Esophagus mucosa (tissue), 1 donor: ENCODE measurements at places on chromosomes 6 and 20. TPM values are rescaled to one million over a fixed set of nuclear protein-coding genes. Genes with fewer than 3 reads are reported as not detected.

DNA sequence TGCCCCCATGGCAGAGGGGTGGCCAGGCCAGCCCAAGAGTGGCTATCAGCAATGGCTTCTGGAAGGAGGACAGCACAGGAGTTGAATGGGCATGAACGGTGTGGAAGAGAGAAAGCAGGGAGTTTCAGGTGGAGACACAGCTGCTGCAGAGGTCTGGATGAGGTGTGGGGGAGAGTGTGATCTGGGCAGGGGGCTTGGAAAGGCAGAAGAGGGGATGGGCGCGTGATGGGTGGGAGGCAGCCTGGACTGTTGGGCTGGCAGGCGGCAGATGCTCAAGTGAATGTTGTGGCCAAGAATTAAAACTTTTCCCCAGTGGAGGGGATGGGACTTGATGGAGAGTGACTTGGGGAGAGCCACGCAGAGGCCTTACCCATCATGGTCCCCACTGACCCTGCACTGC, 46.5 kb downstream of the TOX2 start:
- no peak for ATAC-seq

DNA sequence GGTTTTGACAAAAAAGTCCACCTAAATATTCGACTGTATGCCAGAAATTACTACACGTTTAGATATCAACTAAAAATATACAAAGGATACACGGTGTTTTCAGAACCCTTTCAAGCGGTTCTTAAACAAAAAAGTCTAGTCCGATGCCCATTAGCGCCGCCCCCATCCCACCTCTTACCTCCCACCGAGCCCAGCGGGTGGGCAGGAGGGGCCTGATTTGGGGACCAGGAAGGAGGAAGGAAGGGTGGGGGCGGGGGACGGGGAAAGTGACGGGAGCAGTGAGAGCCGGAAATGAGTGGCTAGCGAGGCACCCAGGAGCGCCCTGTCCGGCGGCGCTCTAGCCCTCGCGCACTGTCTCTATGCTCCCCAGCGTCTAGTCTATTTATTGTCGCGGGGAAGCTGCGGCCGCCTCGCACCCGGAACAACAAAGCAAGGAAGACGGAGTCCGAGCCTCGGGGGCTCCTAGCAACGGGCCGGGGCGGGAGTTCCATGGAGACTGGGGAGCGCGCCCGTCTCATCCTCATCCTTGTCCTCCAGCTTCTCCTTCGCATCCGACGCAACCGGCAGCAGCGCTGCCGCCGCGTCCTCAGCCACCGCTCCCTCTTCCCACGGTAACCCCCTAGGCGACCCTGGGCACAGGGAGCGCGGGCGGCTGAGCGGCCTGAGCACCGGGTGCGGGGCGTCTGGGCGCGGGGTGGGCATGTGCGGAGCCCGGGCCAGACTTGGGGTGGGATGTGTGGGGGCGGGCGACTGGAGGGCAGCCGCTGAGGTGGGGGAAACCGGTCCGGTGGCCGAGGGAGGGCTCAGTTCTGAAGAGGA, at the start of gene TBPL1:
Gene TBPL1 (plus strand): TSS at position 410 of the 819 bp plus-strand sequence. CDS start 26,902 bp downstream, outside the sequence.
- peak; percentile 97 for ATAC-seq

DNA sequence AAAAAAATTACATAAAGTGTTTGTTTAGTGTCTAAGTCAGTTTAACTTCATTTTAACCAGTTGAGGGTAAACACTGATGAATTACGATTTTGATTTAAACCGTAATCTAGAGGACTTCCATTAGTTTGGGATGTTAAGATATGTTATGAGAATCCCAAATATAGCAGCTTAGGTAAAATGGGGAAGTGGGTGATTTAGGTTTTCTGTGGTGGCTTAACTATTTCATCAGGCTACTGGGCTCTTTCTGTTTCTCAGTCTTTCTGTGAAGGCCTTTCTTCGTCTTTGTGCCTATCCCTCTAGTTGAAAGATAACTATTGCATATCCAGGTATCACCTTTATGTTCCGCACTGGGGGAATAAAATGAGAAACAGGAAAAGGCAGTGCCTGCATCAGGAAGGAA, 27.9 kb downstream of the CENPW start:
- no peak for ATAC-seq

Gene MDFI
- total RNA-seq = 47.1 TPM

Gene CCM2L
- total RNA-seq = 1.2 TPM

Gene SNX21
- 7.1 TPM for total RNA-seq

GRCh38 chr6:47690791-47691190, 7.6 kb upstream of the ADGRF4 start:
- no peak for ATAC-seq

Gene CALHM6
- total RNA-seq = 0.20 TPM

DNA sequence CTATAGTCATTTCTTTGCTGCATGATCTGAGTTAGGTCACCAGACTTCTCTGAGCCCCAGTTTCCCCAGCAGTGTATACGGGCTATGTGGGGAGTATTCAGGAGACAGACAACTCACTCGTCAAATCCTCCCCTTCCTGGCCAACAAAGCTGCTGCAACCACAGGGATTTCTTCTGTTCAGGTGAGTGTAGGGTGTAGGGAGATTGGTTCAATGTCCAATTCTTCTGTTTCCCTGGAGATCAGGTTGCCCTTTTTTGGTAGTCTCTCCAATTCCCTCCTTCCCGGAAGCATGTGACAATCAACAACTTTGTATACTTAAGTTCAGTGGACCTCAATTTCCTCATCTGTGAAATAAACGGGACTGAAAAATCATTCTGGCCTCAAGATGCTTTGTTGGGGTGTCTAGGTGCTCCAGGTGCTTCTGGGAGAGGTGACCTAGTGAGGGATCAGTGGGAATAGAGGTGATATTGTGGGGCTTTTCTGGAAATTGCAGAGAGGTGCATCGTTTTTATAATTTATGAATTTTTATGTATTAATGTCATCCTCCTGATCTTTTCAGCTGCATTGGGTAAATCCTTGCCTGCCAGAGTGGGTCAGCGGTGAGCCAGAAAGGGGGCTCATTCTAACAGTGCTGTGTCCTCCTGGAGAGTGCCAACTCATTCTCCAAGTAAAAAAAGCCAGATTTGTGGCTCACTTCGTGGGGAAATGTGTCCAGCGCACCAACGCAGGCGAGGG, 594 bp upstream of the CDKN1A start:
- no peak for ATAC-seq

GRCh38 chr6:159163901-159164370, 5.3 kb upstream of the FNDC1 start:
- ATAC-seq = no peak

- ATAC-seq = peak; percentile 53
Observed at GRCh38 chr20:36541227-36541767, at the start of gene MYL9. Gene MYL9, plus strand, starts transcription at chr20:36541519. Its CDS starts 3,366 bp downstream, at chr20:36544885.

GRCh38 chr6:167275001-167275400, 16.1 kb upstream of the UNC93A start:
- peak; percentile 87 for ATAC-seq

- ATAC-seq = no peak
Observed at GRCh38 chr6:88775866-88776571, 187.4 kb downstream of the RNGTT start.

GRCh38 chr6:101760843-101761621, 367.5 kb downstream of the GRIK2 start:
- ATAC-seq = no peak

GRCh38 chr6:137589067-137589848, 95.1 kb upstream of the OLIG3 start:
- peak; percentile 98 for ATAC-seq

GRCh38 chr20:47300071-47300470, 56.4 kb downstream of the ZMYND8 start:
- ATAC-seq = no peak

GRCh38 chr20:5720696-5721095, 29.5 kb upstream of the SHLD1 start:
- ATAC-seq = no peak

- no peak for ATAC-seq
Observed at GRCh38 chr6:126914172-126914571, 204.3 kb upstream of the RSPO3 start.

GRCh38 chr6:167714152-167714551, 112.6 kb upstream of the AFDN start:
- no peak for ATAC-seq

GRCh38 chr20:34715384-34715783, 11.2 kb downstream of the TP53INP2 start:
- peak; percentile 52 for ATAC-seq

GRCh38 chr20:19412254-19412653, 199.8 kb downstream of the SLC24A3 start:
- ATAC-seq = no peak

Gene TTK
- 11.0 TPM for total RNA-seq

Gene RAET1G
- 24.7 TPM for total RNA-seq

DNA sequence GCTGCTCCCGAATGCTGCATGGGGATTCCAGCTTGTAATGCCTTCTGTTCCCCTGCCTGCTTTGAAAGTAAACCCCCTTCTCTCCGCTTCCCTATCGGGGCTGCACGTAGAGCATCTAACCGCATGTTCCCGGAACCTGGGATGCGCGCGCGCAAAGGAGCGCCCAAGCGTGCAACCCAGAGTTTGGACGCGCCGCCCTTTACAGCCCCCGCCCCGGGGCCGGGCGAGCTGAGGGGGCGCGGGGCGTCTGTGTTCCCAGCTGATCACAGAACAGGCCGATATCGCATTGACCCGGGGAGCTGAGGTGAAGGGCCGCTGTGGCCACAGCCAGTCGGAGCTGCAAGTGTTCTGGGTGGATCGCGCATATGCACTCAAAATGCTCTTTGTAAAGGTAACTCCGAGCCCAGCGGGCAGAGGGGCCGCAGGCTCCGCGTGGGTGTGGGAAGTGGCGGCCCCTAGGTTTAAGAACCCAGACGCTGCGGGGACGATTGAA, 1.4 kb downstream of the LAMP5 start:
- ATAC-seq = no peak

Gene RSPO3
- 1.4 TPM for total RNA-seq

Gene GPR6
- total RNA-seq = not detected

DNA sequence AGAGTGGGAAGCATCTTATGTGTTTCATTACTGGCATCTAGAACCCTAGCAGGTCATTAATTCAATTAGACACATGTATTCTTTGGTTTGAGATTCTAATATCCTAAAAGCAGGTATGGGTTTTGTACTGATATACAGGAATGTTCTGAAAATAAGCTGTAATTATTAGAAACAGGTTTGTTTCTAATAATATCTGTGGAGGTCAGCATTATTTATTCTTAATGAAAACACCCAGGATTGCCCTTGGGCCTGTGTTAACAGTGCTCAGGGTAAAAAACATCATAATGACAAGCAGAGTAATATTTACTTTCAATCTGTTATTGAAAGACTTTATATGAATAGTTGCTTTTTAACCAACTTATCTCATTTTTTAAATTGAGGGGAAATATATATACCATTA, 8.0 kb upstream of the TULP4 start:
- ATAC-seq = no peak

Gene RPS6KA2
- total RNA-seq = 17.1 TPM

DNA sequence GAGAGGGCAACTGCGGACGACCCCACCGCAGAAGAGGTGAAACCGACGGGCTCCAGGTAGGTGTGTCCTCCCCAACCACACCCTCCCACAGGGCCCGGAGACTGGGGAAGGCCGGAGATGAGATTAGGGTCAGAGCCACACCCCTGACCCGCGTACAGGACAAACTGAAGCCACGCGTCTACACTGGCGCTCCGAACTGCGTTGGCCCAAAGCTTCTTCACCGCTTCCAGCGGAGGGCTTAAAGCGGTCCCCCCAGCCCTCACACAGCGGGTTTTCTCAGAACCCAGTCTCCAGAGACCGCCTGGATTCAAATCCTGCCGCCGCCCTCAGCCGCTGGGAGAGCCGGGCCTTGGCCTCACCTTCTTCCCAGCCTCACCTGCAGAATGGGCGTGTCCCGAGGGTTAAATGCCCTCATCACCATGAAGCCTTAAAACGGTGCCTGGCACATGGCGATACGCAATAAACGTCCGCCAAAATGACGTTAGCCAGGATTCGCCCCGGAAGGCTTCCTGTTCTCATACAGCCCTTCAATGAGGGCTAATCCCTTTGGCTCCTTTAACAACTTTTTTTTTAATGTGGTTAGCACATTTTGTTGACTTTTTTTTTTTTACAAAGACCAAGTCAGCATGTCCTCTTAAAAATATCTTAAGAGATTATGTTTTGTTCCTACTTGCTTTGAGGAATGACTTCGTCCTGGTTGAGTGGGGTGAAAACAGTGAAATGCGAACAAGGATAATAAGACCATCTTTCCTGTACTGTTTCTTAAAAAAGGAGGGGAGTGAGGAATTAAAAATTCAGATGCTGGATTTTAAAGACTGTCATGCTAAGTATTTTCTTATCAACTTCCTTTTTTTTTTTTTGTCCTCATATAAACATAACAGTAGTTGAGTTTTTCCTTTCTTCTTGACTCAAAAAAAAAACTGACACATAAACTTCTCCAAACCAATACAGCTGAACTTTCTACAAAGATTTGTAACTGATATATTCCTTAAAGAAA, 15.1 kb upstream of the ZNF217 start:
- peak; percentile 88 for ATAC-seq
